ENCODE measurements at places on chromosomes 2 and 18.
A peak's percentile ranks its signal among the peaks of the same experiment; 100 is the strongest.

DNA sequence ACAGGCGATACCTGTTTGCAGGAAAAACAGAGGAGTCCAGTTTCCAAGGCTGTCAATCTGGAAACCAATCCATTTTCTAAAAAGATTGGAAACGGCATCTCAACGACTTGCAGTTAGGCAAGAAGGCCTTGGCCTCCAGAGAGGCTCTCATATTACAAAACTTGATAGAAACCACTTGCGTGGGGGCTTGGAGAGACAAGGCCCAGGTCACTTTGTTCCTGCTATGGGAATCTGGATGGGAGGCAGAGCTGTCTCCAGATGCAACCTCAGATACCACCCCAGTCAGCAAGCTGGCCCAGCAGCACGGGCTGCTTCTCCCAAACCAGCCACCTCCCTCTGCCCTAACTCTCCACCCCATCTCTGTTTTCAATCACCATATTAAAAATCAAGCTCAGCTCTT is 298.8 kb downstream of the TNS1 start:
- DNase-seq: no peak

DNA sequence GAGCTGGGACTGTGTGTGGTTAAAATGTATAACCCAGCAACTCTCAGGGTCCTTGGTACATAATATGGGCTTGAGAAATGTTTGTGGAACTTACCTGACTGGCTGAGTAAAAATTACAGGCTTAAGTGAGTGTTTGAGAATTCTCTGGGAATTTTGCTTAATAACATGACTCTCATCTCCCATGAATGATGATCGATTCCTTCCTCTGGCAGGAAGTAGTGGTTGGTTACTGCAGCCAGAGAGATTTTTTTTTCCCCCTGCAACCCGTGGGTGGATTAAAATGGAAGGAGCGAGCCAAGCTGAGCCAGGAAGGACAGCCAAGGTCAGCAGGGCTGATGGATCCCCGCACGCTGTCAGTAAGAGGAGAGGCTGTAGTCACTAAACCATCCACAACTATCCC is 40.6 kb upstream of the RFX8 start:
- DNase-seq: no peak

DNA sequence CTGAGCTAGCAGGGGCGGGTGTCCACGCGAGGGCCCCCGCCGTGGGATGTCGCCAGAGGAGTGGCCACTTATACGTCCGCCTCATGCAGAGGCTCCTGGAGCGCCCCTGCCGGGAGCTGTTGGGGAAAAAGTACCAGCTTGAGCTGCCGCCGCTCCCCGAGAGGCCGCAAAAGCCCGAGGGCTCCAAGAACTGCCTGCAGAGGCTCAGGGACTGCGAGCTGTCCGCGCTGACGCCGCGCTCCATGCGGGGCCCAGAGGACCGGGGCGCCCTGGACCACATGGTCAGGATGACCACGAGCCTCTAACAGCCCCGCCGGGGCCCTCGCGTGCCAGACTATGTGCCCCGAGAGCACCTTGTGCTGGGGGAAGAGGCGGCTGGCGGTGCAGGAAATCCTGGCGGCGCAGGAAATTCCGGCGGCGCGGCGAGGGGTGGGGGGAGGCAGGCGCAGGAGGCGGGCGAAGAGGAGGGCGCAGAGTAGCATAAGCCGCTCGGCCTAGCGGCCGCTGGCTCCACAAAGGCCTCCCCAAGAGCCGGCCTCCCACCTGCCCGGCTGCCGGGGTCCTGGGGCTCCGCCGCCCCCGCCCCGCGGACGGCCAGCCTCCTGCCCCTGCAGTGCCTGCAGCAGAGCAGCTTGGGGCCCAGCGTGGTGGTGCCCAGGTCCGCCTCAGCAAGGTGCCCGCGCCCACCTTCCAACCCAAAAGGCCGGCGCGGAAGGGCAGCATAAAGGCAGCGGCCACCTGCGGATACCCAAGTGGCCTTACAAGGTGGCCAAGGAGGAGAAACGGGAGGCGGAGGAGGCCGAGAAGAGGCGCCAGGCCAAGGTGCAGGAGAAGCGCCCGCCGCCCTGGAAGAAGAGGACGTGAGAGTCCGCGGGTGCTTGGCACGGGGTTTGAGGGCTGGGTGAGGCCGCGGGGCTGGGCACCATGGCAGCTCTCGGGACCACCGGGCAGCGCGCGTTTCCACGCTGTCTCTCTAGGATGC is 42.1 kb upstream of the TRIM43B start:
- peak; percentile 25 for DNase-seq

GRCh38 chr2:137233091-137233490 is 467.7 kb downstream of the THSD7B start:
- no peak for DNase-seq

- no peak for DNase-seq
Measured at GRCh38 chr2:55999231-55999630, 75.6 kb upstream of the EFEMP1 start.

DNA sequence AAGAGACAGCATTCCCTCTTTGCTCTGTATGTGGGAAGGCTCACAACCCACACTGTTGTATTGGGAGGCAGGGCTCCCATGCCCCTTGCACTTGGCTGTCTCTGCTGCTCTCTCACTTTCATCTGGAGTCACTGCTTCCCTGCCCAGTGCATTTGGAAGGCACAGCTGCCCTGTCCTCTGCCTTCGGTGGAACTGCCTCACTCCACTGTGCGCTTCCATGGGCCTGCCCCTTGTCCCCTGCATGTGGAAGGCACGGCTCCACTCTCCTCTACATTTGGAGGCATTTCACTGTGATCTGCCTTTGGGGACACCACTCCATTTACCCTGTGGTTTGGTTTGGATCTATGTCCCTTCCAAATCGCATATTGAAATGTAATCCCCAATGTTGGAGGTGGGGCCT is 9.1 kb upstream of the PROM2 start:
- no peak for DNase-seq

- no peak for DNase-seq
Measured at GRCh38 chr2:8994386-8994785, 9.1 kb downstream of the MBOAT2 start.

GRCh38 chr2:239997686-239998409 is 27.3 kb downstream of the NDUFA10 start:
- DNase-seq: no peak

- DNase-seq: no peak
Measured at GRCh38 chr2:140892436-140892835, 1238.4 kb downstream of the LRP1B start.

DNA sequence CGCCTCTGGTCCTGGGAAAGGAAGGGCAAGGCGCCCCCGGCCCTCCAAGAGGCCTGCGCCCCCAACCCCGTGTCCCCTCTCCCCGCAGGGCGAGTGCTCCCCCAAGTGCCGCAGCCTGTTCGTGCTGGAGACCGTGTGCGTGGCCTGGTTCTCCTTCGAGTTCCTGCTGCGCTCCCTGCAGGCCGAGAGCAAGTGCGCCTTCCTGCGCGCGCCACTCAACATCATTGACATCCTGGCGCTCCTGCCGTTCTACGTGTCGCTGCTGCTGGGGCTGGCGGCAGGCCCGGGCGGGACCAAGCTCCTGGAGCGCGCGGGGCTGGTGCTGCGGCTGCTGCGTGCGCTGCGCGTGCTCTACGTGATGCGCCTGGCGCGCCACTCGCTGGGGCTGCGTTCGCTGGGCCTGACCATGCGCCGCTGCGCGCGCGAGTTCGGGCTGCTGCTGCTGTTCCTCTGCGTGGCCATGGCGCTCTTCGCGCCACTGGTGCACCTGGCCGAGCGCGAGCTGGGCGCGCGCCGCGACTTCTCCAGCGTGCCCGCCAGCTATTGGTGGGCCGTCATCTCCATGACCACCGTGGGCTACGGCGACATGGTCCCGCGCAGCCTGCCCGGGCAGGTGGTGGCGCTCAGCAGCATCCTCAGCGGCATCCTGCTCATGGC is 52.4 kb downstream of the SLC66A2 start:
- no peak for DNase-seq

DNA sequence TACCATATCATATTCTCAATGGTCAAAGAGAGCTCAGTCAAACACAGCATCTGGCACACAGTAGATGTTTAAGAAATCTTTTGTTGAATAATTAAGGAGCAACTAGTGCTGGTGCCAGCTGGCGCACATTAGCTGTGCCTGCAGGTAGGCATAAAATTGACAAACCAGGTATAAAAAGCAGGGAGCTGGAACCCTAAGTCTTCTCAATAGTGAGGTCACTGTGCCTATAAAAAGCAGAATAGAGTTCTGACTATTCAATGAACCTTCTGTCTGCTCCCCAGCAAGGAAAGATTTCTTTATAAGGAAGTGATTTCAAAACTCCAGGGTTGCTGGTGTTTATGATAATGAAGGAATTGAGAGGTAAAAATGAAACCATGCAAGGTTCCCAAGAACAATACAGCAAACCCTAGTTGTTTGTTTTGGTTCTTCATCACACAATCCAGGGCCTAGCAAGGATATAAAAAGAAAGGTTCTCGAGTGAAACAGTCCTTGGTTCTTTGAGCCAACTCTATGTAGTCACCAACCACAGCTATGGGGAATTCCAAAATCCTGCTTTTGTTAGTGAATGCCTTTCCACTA is 76.1 kb downstream of the THADA start:
- no peak for DNase-seq

GRCh38 chr2:213995400-213996105 is 415.3 kb upstream of the VWC2L start:
- DNase-seq: no peak

GRCh38 chr2:117712684-117713083 is 101.8 kb upstream of the DDX18 start:
- DNase-seq: no peak

- DNase-seq: no peak
Measured at GRCh38 chr2:152693033-152693432, 24.2 kb downstream of the PRPF40A start.

- DNase-seq: no peak
Measured at GRCh38 chr18:68972176-68972575, 174.3 kb downstream of the CCDC102B start.

- DNase-seq: no peak
Measured at GRCh38 chr2:18516112-18516511, 44.3 kb downstream of the RDH14 start.

GRCh38 chr2:163312713-163313112 is 423.1 kb downstream of the FIGN start:
- DNase-seq: no peak

DNA sequence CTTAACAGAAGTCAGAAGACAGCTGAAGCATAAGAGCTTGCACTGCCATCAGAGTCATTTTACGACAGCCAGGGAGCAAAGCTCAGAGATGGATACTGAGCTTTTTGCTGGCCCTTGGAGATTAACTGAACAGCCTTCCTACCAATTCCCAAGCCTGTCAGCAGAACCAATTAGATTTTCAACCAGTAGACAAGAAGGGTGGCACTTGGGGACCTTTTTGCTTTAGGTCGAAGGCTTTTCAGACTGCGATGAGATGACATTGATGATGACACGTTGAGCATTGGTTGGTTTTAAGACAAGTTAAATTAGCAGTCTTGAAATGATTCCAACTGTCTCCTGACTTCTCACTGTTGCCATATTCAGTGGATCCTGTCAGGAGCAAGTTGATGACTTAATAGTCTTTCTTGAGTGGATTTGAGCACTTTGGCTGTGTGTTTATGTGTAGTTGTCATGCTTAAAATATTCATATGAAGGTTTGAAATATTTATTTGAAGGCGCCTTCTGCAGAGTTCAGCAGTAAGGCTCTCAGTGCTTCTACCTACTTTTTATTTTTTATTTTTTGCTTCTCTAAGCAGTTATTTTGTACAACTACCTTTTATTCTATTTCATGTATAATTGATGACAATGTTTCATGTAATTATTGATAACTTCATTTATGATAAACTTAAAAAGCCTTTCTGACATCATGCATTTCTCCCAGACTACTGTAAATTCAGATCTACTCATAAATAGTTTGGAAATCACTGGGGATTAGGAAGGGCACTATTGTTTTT is 256.7 kb downstream of the CAMKMT start:
- DNase-seq: no peak

GRCh38 chr2:45242161-45242741 is 233.0 kb upstream of the SIX2 start:
- DNase-seq: peak; percentile 28

- no peak for DNase-seq
Measured at GRCh38 chr18:38900031-38900430, 1334.4 kb upstream of the CELF4 start.

- DNase-seq: no peak
Measured at GRCh38 chr18:74961596-74961995, 247.3 kb downstream of the PTGR3 start.

DNA sequence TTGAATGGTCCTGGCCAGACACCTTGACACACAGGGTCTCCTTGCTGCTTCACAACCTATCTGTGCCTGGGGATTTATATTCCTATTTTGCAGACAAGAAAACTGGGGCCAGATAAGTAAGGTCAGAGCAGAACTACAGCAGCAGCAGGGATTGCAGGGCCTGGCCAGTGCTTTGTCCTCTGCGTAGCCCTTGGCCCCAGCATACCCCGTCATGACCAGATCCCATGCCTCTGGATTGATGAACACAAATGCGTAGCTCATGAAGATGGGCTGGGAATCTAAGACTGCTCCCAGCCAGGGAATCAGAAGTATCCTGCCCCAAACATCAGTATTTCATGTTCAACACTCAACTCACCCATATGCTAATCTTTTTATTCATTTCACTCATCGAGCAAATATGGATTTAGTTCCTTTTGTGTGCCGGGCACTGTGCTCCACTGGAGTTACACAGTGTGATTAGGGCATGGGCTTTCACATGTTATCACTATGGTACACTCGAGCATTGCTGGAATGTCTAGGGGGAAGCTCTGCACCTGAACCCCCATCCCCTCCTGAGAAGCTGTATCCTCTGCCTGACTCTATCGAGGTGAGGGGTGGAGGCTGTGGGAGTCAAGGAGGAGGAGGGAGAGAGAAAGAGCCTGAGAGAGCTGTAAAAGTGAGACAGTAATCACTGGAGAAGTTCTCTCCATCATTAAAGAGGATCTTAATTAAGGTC is 143.3 kb downstream of the CYP26B1 start:
- DNase-seq: no peak

- no peak for DNase-seq
Measured at GRCh38 chr2:14072338-14072737, 560.2 kb upstream of the LRATD1 start.

GRCh38 chr2:176582990-176583481 is 313.8 kb downstream of the MTX2 start:
- DNase-seq: no peak

GRCh38 chr2:15042801-15043217 is 410.3 kb downstream of the LRATD1 start:
- DNase-seq: no peak

- DNase-seq: no peak
Measured at GRCh38 chr2:144117086-144117485, 402.8 kb downstream of the ZEB2 start.

DNA sequence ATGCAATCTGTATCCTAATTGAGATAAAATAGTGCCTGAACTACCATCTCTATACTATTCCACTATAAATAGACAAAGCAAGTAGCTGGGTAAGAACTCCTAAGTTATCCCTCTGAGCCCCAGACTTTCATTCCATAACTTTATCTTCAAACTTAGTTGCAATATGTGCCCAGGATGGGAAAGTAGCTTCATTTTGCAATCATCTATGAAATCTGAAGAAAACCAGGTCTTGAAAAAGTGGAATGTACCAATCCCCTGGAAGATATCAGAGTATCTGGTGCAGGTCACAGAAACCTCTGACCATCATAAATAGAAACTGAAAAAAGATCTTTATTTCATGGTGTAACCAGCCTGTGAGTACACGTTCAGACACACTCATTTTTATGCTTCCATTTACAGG is 78.1 kb upstream of the TMEM178A start:
- no peak for DNase-seq

- DNase-seq: no peak
Measured at GRCh38 chr18:36249392-36249791, 48.1 kb upstream of the FHOD3 start.
